Articular chondrocyte of knee joint (primary cell): ENCODE measurements at places on chromosomes 1 and 21. TPM values are rescaled to one million over a fixed set of nuclear protein-coding genes. Genes with fewer than 3 reads are reported as not detected.

Gene NPPB
- not detected in 2 replicates for total RNA-seq

Gene CCDC27
- total RNA-seq: not detected in 2 replicates

Gene SPATA6
- total RNA-seq: 11.0 and 15.1 TPM in 2 replicates

Gene ARTN
- total RNA-seq: not detected in 2 replicates

Gene ANGPTL1
- total RNA-seq: 10.1 and 14.5 TPM in 2 replicates

Gene LEPR
- 11.6 and 14.6 TPM in 2 replicates for total RNA-seq

Gene LBR
- total RNA-seq: 16.3 and 16.5 TPM in 2 replicates

Gene SIPA1L2
- total RNA-seq: 26.3 and 42.7 TPM in 2 replicates

Gene LCE2B
- total RNA-seq: not detected in 2 replicates

Gene CR1L
- not detected in 2 replicates for total RNA-seq

Gene ZBTB21
- 15.0 and 15.6 TPM in 2 replicates for total RNA-seq

Gene IPO9
- total RNA-seq: 25.3 and 28.8 TPM in 2 replicates

Gene HMGB4
- not detected in 2 replicates for total RNA-seq

Gene CYP4A11
- not detected in 2 replicates for total RNA-seq

Gene DYNLT5
- 0.52 and 3.4 TPM in 2 replicates for total RNA-seq

Gene TNNT2
- total RNA-seq: not detected in 2 replicates

Gene SLC25A34
- total RNA-seq: 0.52 and 0.65 TPM in 2 replicates

Gene FCRL5
- total RNA-seq: not detected in 2 replicates

Gene RIPK4
- total RNA-seq: 6.4 and 13.9 TPM in 2 replicates

Gene LRRC8C
- 4.8 and 5.1 TPM in 2 replicates for total RNA-seq

Gene RGS16
- 17.2 and 18.8 TPM in 2 replicates for total RNA-seq

Gene TMEM125
- not detected in 2 replicates for total RNA-seq

Gene LENEP
- total RNA-seq: not detected in 2 replicates

Gene SLC6A17
- total RNA-seq: 0.13 and 0.22 TPM in 2 replicates

Gene SPRR3
- total RNA-seq: not detected in 2 replicates

Gene GSTM4
- total RNA-seq: 12.3 and 13.9 TPM in 2 replicates

Gene DNAJC6
- total RNA-seq: 2.5 and 4.5 TPM in 2 replicates
